ENCODE measurements at places on chromosomes 12 and 14.
A peak's percentile ranks its signal among the peaks of the same experiment; 100 is the strongest.

- no peak for DNase-seq
These were observed 47.3 kb downstream of the WDR20 start for GRCh38 chr14:102187044-102187443.

GRCh38 chr12:88520436-88520820 lies 59.8 kb downstream of the KITLG start:
- no peak for DNase-seq

DNA sequence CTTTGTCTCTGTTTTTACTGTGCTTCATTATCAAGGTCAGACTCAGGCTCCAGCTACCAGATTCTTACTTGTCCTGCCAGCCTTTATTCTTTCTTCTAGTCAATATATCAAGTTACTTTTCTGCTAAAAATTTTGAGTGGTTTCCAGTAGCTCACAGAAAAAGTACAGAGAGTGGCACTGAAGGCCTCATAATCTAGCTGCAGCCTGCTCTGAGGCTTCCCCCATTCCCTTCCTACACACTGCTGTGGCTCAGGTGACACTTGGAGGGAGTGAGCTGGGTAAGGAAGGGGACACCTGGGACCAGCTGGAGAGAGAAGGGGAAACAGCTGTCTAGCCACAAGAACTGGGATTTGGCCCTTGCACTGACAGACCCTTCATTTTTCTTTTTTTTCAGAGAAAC lies 25.4 kb downstream of the TTC6 start:
- no peak for DNase-seq

DNA sequence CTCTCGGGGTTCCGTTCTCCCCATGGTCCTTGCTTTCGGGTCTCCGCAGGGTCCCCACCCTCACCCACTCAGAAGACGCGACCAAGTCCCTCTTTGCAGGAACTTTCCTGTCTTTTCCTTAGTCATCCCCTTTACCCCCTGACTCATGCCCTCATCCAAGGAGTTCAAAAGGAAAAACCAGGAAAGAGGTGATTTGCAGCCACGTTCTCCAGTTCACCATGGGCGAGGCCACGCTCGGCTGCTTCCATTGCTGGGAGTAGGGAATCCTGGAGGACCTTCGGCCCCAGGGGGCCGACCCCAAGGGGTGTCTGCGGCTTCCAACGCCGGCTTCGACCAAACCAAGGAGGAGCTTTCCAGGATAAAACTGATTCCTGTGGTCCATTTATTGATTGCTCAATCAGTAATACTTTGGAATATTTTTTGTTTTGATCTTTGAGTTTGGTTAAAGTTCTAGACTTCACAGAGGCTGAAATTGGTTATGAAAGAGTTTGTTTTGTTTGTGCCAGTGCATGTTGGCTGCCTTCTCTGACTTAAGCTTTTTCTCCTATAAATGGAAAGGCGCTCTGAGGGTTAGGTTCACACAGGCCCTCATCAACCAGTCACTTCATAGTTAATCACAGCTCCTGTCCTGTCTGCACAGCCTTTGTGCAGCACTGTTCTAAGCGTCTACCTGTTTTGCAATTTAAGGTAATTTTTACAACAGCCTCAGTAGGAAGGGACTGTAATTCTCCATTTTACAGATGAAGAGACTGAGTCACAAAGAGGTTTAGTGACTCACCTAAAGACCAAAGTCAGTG lies 827 bp downstream of the ALDH2 start:
- DNase-seq: no peak

GRCh38 chr14:35844494-35844893 lies 18.4 kb downstream of the BRMS1L start:
- DNase-seq: no peak

DNA sequence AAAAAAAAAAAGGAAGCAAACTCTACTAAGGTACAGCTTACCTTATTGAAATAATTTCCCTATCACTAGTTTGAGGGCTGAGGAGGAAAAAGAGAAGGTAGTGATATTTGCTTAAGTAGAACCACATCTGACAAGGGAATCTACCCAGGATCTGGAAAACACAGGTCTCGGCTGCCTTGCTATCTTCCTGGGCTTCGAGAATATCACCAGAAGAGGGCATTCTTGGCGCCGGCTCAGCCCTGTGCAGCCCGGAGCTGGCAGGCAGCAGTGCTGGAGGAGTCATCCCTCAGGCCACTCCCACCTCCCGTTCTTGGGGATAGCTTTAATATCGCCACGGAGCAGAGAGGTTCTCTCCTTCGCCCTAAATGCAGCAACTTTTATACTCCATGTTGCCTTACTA lies 1181.2 kb downstream of the VRK1 start:
- peak; percentile 63 for DNase-seq

DNA sequence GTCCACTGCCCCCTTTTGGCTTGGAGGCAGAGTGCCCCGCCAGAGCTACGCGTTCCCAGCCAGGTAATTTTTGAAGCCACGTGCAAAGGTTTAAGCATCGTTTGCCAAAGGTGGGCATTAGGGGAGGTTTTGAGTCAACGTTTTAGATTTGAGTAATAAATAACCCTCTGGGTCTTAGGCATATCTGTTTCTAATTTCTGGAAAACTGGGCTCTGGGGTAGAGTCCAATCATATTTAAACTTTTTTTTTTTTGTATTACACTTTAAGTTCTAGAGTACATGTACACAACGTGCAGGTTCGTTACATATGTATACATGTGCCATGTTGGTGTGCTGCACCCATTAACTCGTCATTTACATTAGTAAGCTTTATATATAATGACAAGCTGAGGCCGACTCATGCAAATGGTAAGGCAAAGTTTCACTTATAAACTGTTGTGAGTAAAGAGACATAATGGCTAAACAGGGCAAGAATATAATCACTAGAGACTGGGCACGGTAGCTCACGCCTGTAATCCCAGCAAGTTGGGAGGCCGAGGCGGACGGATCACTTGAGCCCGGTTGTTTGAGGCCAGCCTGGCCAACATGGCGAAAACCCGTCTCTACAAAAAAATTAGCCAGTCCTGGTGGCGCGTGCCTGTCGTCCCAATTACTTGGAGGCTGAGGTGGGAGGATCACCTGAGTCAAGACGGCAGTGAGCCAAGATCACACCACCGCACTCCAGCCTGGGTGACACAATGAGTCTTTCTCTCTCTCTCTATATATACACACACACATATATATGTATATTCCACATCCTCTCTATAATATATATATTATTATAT lies 491 bp upstream of the NR2C1 start:
- no peak for DNase-seq

DNA sequence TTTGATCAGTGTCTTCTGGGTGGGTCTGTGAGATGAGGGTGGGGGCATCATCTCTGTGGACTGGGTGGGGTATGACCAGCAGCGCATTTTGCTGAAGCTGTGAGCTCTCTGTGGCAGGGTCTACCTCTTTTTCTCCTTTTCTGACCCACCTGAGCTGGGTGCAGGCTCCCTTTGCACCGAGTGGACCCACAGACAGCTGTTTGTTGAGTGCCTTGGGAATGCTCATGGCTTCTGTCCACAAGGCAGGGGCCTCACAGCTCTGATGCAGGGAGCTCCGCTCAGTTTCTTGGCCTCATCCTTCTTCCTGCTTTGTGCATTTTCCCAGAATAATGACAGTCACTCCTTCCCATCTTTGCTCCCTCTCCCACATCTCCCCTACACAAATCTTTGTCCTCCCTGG lies 380.6 kb downstream of the DPF3 start:
- DNase-seq: no peak

DNA sequence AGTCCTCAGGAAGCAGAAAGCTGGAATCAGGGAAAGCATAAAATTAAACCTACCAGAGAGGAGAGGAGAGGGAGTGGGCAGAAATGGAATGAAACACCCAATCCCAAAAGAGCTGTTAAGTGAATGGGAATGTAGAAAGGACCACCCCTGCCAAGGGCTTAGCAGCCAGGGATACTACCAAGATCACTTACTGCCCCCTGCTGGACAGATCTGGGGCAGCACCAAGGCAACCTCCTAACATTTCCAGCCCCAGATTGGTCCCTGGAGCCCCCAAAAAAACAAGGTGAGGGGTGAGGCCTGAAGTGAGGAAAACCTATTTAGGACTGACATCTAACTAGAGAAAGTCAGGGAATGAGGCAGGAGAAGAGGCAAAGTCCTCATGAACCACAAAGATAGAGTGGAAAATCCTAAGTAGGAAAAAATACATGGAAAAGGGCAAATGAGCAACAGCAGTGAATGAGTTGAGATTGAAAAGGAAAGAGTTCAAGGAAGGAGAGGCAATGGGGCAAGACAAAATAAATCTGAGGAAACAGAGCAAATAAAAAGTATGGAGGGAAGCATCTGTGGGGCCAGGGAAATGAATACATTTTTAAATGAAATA lies 11.2 kb upstream of the FKBP11 start:
- no peak for DNase-seq

GRCh38 chr12:85713373-85713772 lies 122.8 kb downstream of the RASSF9 start:
- DNase-seq: no peak

GRCh38 chr12:132154341-132154761 lies 10.1 kb downstream of the NOC4L start:
- DNase-seq: no peak

GRCh38 chr12:101749657-101750056 lies 10.4 kb upstream of the SYCP3 start:
- DNase-seq: no peak
